Stimulated activated CD4-positive, alpha-beta T cell treated with anti-CD3 and anti-CD28 coated beads, Interleukin-15, amount 100 ng/mL, for 48 hours (primary cell): ENCODE measurements at places on chromosomes 16 and 17.

DNA sequence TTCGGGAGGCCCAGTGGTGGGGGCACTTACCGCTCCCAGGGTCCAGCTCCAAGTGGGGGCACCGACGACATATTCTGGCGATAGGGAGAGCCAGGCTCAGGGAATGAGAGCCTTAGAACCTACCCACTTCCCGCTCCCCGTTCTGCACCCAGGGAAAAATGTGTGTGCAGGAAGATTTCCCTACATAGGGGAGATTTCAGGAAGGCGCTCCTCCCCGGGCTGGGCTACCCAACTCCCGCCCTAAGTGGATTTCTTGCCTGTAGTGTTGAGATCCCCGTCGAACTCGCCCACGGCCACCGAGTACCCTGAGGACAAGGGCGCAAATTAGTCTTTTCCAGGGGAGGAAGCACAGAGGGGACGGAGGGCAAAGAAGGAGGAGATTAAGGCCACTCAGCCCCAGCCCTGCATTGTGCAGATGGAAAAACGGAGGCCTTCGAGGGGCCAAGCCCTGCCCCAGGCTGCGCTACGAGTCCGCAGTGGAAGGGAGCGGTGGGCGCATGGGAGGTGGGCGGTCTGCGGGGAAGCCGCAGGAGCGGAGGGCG is 5.1 kb downstream of the ITGA2B start:
- no peak for DNase-seq

GRCh38 chr16:57645691-57646387 is 17.4 kb downstream of the ADGRG1 start:
- no peak for DNase-seq

DNA sequence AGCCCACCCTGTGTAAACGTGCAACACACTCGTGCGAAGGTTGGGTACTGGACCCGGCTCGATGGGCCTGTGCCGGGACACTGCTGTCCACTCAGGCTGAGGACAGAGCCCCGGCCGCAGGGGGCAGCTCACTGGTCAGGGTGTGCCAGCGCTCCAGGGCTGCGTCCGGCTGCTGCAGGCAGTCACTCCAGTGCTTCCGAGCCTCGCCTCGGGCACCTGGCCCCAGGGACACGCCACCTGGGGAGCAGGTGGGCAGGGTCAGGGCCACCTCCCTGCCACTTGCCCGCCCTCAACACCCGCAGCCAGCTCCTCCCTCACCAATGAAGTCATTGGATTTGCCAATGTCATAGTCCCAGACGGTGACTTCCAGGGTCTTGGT is 4.7 kb downstream of the DOC2A start:
- no peak for DNase-seq

DNA sequence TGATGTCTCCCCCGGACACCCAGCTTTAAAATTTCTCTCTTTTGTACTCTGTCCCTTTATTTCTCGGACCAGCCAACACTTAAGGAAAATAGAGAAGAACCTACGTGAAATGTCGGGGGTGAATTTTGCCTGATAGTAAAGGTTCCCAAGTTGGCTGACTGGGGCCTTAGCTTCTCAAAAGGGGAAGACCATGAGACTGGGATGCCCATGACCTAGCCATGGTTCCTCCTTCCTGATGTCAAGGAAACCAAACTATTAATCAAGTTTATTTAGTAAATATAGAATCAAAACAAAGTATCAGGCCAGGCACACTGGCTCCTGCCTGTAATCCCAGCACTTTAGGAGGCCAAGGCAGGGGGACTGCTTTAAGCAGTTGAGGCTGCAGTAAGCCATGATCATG is 2.4 kb upstream of the EIF1 start:
- DNase-seq = no peak

DNA sequence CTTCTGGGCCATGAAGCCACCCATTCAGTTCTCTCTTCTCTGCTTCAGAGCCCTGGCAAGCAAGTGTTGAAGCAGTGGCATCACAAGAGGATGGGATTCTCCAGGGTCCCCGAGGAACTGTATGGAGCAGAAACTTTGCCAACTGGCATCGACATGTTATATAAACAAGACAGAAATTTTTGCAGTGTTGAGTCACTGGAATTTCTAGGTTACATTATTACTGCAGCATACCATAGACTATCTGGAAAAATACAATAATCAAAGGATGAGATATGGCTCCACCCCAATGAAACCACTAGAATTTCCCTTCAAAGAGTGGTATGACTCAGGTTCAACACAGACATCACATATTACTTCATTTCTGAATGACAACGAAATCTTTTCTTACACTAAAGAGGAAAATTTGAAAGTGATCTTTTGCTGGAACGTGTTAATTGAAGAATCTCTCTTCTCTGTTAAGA is 343.0 kb upstream of the DYNLRB2 start:
- no peak for DNase-seq

GRCh38 chr17:28174352-28175046 is 132.0 kb downstream of the NLK start:
- no peak for DNase-seq

DNA sequence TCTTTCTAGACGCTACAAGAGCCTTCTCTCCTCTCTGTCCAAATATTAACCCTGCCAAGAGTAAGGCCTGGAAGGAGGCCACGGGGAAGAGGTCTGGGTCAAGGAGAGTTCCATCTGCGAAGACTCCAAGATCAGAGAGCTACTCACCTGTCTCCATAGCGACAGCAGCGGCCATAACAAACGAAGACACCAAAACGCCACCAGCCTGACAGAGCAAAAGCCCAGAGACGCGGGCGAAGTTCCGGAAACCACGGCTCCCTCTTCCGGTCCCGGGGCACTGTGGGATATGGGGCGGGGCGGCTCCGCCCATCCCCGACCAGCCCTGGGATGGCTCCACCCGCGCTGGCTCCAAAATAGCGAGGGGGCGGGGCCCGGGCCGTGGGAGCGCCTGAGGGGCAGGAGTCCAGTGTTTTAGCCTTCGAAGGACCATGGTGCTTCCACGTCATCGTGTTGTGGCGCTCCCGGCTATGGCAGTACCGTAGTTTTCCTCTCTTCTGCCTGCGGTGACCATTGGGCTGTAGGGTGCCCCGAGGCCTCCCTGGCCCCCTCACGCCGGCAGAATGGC is at the start of the genes C17orf100 and MED31:
Gene C17orf100, plus strand, starts transcription at position 409 of the 565 bp plus-strand sequence. Its CDS starts 152 bp downstream, at position 561.
Gene MED31, minus strand, starts transcription at position 252 of the 565 bp plus-strand sequence. Its CDS starts 77 bp downstream, at position 175.
- DNase-seq = peak; percentile 91

DNA sequence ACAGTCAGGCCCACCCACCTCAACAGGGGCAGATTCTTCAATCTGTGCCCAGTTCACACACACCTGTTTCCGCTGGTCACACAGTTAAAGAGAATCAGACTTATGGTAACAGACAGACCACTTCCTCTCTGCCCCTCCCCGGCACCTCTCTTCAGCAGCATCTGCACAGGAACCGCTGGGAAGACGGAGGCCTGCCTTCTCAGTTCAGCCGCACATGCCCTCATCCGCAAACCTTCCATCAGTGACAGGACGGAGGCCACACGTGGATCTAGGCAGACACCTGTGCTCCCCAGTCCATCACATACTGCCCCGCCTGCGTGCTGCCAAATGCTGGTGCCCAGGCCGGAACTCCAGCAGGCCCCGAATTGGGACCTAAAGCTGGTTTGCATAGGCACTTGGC is 10.3 kb downstream of the PHB1 start:
- DNase-seq = no peak

GRCh38 chr16:31695667-31696066 is 168.0 kb downstream of the AHSP start:
- peak; percentile 15 for DNase-seq

DNA sequence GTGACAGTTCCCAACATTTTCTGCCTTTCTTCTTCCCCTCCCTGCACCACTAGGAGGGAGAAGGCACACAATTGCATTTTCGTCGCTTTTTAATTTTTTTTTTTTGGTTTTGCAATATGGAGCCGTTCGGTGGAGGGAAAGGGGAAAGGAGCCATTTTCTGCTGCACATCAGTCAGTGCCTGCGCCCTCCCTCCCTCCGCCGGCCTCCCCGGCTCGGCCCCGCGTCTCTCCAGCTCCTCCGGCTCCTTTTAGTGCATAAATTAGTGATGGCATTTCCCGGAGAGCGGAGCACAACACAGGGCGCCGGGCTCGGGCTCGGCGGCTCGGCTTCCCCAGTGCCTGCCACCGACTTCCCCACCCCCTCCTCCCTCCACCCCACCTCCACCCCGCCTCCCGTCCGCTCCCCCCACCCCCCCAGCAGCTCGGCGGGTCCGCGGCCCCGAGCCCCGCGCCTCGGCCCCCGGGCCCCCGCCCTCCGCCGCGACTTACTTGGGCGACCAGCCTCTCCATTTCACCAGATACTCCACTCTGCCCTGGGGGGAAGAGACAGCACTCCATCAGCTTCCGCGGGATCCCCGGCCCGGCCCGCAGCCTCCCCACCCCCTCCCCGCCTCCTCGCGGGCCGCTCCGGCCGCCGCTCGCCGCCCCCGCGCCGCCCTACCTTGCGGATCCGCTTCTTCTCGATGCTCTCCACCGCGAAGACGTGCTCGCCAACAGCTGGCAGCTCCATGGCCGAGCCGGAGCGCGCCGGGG is 542 bp downstream of the CBX4 start:
- no peak for DNase-seq

GRCh38 chr16:1274767-1275166 is 18.9 kb downstream of the TPSD1 start:
- no peak for DNase-seq

DNA sequence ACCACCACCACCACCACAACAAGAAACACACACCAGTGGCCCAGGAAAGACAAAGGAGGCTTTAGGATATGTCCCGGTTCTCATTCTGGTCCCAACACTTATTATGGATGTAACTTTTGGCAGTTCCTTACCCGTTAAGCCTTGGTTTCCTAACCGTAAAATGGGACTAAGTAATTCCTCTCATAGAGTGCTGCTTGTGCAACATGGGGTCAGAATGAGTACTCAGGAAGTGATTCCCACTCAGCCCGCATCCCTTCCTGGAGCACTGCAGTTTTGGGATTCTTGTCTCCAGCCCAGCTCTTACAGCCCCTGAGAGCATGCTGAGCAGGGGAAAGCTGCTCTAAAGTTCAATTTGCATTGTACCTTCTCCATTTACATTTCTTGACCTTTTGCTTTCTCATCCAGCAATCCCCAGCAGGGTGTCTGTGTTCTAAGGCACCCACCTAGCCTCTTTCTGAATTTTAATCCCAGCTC is 262.6 kb downstream of the PRKCA start:
- DNase-seq = no peak

DNA sequence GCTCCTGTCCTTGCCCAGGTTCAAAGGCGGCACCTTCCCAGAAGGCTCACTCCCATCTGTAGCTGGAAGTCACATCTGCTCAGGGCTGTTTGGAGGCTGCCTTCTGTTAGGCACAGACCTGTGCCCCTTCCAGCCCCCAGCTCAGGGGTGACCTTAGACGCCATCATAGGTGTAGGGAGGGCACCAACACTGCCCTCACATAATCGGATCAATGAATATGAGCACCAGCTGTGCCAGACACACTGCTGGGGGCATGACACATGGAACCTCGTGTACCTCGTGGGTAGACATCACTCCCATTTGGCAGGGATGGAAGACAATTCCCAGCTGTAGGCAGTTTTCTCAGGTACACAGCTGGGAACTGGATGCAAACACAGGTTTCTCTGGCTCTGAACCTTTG is 220.7 kb upstream of the ASIC2 start:
- no peak for DNase-seq

DNA sequence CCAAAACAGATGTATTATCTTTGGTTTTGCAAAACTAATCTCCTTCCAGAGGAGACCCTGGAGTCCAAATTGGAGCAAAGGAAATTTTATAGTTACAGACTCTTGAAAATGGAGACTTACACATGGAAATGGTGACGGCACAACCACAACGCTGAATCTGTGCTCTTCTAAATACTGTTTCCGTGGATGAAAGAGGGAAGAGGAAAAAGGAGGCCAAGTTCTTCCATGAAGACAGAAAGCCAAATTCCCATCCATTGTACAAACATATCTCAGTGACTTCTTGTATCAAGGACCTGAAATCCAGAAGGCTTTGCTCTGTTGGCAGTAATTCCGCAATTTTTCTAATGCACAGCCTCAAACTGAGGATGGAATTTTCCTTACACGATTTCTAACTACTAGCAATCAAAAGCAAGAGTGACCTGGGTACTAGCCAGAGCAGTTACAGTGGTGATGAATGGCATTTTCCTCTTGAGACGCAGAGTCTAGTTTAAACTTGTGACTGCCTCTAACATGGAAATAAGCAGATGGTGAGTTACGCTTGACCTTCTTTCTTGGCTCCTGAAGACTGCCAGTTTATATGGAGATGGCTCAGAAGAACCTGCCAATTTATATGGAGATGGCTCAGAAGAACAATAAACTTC is 38.5 kb downstream of the VPS53 start:
- no peak for DNase-seq

GRCh38 chr16:65716737-65717700 is 595.2 kb upstream of the CDH11 start:
- no peak for DNase-seq
